ENCODE measurements at places on chromosomes 1 and 21. TPM values are rescaled to one million over a fixed set of nuclear protein-coding genes. Genes with fewer than 3 reads are reported as not detected.

DNA sequence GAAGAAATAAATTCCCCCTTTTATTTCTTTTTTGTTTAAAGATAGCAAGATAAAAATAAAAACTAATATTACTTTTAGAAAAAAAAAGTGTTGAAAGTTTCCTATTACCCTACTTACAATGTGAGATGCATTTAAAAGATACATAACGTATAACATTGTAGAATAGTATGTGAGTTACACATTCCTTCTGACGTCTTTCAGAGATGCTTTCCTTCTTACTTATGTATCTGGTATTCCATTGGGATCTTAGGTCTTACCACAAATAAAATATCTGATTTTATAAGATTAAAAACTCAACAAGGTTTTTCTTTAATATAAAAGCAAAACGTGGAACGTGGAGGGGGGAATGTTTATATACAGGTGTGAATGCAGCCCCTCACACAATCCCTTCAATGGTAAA, 147.2 kb upstream of the ETS2 start:
- no peak for DNase-seq
- no peaks in the 10 kb centered on the region for H3K36me3 ChIP-seq
- no peak overlapping the region for H3K27ac ChIP-seq

- no peaks in the 10 kb centered on the region for H3K4me1 ChIP-seq
- H3K27me3 ChIP-seq, result no peaks in the 10 kb centered on the region
- H3K36me3 ChIP-seq, result no peaks in the 10 kb centered on the region
- H3K4me3 ChIP-seq, result no peak overlapping the region
- H3K27ac ChIP-seq, result no peak overlapping the region
Measured at GRCh38 chr1:81525085-81525484, 275.6 kb upstream of the ADGRL2 start.

Gene ASCL5
- total RNA-seq, result not detected

Gene ROR1
- total RNA-seq, result 8.2 TPM

Gene ESRRG
- total RNA-seq, result 7.0 TPM

Gene TIE1
- total RNA-seq, result 53.6 TPM

DNA sequence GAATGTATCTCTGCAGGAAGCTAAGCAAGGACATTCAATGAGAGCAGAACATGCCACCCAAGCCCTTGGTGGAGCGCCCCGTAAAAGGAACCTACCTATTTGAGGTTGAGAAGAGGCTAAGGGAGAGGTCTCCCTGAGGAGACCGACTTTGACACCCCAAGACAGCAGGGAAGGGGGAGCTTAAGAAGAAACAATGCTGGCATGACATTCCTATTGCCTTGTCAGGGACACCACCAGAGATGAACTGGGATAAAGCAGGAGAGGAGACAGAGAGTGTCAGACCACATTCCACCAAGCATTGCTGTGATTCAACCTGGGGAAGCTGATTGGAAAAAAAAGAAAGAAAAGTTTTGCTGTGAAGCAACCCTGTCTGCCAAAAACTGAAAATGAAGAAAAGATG, 13.3 kb upstream of the S100A2 start:
- no peak overlapping the region for H3K4me3 ChIP-seq
- H3K36me3 ChIP-seq, result no peaks in the 10 kb centered on the region
- peak; percentile 24 for DNase-seq
- H3K27ac ChIP-seq, result no peak overlapping the region
- no peaks in the 10 kb centered on the region for H3K27me3 ChIP-seq

Gene IGSF21
- total RNA-seq, result 22.8 TPM

Gene ATP1A4
- not detected for total RNA-seq

All from spleen (tissue), 13 donors.